ENCODE measurements at places on chromosomes 4 and X.

DNA sequence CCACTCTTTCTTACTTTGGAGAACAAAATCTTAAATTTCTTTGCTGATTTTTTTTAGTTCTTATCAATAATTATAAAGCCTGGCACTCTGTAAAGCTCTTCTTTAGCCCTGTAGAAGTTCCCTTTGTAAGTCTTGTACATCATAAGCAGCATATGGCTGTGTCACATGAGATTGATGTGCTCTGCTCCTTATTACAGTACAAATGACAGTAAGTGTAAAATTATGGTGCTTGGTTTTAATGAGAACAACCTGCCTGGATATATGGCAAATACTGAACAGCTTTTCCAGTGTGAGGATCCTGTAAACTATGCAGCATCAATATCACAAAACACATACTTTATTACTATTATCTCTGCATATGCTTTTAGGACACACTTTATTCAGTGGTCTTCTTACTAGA is 145.9 kb upstream of the GNPDA2 start:
- no peak for DNase-seq

GRCh38 chr4:98692411-98692810 is 34.0 kb upstream of the TSPAN5 start:
- DNase-seq, result no peak

DNA sequence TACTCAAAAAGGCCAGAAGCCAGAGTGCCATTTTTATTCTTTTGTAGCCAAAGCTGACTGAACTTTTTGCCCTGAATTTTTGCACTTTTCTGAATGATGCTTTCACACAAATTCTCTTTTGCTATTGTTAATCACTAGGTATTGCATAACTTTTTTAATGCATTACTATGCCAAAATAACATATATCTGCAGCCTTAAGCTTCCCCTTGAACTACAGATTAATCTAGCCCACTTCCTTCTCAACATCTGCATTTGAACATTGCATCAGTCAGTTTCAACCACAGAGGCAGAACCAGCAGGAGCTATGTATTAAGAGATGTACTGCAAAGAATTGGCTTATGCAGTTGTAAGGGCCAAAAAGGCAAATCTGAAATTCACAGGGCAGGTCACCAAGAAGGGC is 197.6 kb upstream of the GYPA start:
- DNase-seq, result no peak

GRCh38 chr4:83701041-83701440 is 165.1 kb downstream of the GPAT3 start:
- DNase-seq, result no peak

GRCh38 chr4:16227462-16227868 is 1.2 kb upstream of the TAPT1 start:
- no peak for DNase-seq

DNA sequence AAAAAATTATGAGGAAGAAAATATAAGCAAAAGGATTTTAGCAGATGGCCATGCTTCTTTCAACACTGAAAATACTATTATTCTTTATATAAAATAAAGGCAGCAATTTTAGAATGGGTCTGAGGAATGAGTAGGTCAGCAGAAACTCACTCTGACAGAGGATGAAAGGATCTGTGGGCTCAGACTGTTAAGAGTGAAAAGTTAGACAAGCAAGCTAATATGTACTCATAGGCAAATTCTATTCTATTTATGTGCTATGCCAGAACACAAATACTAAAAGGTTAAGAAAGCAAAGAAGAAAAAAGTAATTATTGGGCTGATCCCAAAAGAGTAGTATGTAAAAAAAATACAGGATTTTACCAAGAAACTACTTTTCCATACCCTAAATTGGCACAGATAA is 13.9 kb downstream of the LCORL start:
- no peak for DNase-seq

- DNase-seq, result peak; percentile 71
Observed at GRCh38 chr4:78057135-78057599, at the start of gene FRAS1. Gene FRAS1 (plus strand): TSS chr4:78057323. CDS start chr4:78058010, 687 bp downstream.

DNA sequence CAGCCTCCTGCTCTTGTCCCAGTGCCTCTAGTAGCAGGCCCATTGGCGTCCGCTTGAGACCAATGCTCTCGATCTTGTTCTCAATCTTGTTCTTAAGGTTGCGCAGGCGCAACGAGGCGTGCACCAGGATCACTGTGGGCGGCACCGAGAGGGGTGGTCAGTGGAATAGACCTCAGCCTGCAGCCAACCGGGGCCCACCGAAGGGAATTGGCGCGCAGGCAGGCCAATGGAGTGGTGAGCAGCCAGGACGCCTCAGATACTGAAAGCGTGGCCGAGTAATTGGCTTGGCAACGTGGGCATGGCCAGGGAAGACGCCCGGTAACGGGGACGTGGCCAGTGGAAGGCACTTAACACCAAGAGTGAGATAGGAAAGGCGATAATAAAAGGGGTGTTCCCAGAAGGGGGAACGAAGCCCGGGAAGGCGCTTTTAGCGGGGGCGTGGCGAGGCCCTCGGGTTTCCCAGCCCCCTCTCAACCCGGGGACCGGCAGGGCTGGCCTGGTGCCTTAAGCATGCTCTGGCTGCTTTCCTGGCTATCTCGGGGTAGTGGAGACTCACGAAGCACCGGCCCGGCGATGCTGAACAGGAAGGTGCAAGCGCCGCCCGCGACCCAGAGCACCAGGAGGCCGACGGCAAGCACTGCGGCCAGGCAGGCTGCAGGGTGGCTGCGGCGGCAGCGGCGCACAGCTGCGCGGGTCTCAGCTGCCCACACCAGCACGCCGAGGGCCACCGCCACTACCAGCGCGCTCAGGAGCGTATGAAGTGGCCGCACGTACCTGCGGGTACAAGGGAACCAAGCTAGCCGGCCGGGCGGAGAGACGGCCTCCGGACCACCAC is 1.7 kb downstream of the PRAF2 start:
- DNase-seq, result no peak

DNA sequence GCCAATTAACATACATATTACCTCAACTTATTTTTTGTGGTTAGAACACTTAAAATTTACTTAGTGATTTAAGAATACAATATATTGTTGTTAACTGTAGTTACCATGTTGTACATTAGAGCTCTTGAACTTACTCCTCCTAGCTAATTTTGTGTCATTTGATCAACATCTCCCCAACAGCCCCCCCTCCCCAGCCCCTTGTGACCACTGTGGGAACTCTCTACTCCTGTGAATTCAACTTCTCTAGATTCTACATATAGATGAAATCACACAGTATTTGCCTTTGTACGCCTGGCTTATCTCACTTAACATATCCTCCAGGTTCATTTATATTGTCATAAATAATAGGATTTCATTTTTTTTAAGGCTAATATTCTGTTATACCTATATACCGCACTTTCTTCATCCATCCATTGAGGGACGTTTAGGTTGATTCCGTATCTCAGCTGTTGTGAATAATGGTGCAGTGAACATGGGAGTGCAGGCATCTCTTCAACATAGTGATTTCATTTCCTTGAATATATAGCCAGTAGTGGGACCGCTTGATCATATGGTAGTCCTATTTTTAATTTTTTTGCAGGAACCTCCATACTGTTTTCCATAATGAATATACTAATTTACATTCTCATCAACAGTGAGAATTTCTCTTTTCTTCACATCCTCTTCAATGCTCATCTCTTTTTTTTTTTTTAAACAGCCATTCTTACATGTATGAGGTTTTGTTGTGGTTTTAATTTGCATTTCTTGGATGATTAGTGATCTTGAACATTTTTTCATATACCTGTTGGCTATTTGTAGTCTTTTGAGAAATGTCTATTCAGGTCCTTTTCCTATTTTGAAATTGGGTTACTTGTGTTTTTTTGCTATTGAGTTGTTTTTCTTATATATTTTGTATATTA is 66.8 kb downstream of the RAPGEF2 start:
- DNase-seq, result no peak

DNA sequence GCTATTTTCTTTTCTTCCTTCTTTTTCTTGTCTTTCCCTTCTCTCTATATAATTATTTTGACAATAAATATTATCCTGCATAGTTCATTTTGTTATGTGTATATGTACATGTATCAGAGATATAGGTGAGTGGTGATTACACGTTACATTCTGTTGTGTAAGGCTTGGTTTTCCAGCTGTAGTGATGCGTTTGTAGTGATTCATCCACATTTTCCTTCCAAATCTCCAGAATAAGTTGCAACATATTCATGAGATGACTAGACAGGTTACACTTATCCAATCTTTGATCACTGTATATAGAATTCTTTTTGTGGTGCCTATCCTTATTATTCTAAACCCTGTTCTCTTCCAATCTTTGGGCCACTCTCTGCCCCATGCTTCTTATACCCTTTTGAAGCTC is 540.2 kb downstream of the GBA3 start:
- no peak for DNase-seq

- DNase-seq, result no peak
Observed at GRCh38 chr4:146495269-146495668, 26.5 kb downstream of the SLC10A7 start.

Measured in NCI-H1930 (cell line).